ENCODE measurements at places on chromosomes 4 and X.

DNA sequence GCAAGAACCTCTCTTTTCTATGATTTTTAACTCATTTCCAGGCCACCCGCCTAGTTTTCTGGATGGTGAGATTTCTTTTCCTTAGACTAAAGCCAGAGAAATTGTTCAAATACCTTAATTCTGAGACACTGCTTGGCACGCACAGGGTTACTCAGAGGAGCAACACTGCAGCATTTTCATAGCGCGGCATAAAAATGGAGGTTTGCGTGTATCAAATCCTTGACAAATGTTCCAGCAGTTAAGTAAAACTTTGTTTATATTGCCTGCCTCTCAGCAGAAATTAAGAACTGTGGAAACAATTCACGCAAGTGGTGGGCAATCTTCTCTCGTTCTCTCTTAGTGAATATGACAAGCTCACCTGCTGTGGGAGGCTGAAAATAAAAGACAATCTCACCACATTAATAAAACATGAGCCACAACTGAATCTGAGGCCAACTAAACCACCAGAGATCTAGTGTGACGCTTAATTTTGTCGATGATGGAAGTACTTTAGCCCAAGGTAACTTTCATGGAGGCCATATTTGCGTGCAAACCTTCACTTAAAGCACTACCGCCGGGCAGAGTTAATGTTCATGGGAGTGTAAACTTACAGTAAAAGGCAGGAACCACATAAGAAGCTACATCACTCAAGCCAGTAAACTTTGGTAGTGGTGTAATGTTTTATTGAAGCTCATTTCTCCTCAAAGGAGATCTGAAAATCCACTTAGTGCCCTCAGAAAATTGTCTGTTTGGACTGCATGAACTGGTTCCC, 894.8 kb upstream of the EPHA5 start:
- DNase-seq = no peak

- DNase-seq = no peak
Measured at GRCh38 chr4:41957634-41958033, 22.4 kb downstream of the TMEM33 start.

- DNase-seq = no peak
Measured at GRCh38 chr4:33111117-33111516, 2390.9 kb downstream of the PCDH7 start.

- DNase-seq = no peak
Measured at GRCh38 chr4:122456231-122457116, at the start of gene IL2. Gene IL2, minus strand, starts transcription at chr4:122456725. Its CDS starts 285 bp downstream, at chr4:122456440.

DNA sequence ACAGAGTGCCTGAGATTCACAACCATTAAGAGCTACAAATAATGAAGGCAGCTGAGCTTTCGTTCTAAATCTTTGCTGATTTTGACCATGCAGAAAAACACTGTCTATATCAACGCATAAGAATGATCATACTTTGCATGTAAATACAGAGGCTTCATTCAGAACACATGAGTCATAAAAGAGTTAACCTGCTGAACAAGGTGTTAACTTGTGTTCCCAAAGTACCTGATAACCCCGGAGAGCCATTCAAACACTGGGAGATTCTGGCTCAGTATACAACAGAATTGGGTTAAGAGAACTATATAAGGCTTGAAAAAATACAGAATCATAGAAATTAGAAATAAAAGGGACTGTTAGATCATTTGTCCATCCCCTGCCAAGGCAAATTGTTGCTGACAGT, 964.3 kb upstream of the TENM3 start:
- no peak for DNase-seq

DNA sequence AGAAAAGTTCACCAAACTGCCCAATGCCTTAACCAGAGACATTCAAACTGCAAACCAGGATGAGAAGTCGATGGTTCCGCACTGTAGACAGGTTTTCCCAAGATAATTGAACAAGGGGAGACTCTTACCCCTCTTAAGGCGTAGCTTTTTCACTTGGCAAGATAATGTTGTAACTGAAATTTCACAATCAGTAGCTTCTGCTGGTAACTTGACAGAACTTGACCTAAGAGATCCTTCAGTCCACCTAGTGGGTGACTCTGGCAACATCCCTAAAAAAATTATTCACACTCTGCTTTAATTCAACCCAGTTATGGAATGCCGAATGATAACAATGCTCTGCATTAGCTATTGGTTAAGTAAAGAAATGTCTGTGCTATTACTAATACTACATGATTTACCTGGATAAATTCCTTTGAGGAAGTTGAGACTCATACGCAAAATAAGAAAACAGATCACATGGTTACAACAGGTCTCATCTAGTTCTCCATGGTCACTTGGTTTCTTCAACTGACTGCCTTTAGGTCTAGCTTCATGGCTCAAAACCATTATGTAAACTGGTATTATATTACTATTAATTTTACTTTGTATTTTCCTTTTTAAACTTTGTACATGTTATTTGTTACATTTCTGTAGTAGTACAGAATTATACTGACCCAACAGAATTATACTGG, 9.1 kb downstream of the ELF2 start:
- DNase-seq = no peak

DNA sequence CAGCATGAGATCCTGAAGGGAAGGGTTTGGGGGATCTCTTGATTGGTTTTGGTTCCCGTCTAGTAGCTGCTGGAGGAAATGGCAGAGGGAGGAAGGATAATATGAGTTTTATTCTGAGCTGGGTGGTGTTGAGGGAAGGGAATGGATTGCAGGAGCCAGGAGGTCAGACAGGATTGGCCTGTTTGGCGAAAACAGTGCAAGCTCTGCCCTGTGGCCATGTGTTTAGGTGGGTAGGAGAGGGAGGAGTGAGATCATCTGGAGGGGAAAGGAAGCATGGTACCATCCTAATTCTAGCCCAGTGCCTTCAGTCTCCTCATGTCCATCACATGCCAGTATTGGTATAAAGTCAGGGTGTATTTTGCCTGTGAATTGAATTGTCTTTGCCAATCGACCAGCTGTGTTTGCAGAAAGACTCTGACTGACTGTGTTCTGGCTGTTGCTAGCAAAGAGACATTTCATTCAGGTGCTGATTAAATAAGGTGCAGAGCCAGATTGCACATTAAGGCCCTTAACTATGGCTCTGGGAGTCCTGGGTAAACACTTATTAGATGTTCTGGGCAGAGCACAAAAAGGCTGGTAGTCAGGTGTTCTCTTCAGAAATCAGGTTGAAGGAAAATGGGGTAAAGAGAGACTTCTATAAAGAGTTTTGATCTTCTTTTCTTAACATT, 10.0 kb downstream of the TMEM164 start:
- DNase-seq = no peak

DNA sequence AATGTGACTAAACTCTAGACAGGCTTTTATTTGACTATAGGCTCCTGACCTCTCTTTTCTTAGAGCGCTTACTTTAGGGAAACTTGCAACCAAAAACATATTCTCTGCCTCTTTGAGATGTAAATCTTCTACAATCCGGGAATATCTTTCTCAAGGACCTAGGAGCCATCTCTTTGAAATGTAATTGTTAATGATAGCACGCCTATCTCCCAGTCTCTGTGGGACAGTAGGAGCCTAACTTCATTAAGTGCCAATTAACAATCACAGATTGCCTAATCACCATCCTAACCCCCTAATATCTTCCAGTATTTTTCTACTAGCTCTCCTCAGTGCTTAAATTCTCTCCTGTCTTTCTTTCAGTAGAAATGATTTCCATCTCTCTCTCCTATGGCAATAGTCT, 628.6 kb downstream of the DMD start:
- DNase-seq = no peak

GRCh38 chrX:63784902-63785707, at the start of gene ARHGEF9:
Gene ARHGEF9, minus strand, starts transcription at chrX:63785214. Its CDS starts 69 bp downstream, at chrX:63785145.
- no peak for DNase-seq

DNA sequence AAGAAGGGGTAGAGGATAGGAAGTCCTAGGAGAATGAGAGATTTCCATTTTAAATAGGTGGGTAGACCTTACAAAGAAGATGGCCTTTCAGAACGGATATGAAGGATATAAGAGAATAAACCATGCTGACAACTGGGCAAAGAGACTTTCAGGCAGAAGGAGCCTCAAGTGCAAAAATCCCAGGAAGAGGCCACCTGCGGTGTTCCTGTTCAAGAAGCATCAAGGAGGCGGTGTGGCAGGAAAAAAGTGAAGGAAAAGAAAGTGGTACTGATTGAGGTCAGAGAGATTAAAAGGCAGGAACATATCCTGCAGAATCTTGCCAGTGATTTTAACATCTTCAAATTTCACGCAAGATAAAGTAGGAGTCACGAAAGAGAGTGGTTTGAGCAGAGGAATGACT, 172.0 kb downstream of the FSTL5 start:
- DNase-seq = no peak

GRCh38 chrX:53317365-53318069, 36.1 kb upstream of the IQSEC2 start:
- DNase-seq = peak; percentile 49

DNA sequence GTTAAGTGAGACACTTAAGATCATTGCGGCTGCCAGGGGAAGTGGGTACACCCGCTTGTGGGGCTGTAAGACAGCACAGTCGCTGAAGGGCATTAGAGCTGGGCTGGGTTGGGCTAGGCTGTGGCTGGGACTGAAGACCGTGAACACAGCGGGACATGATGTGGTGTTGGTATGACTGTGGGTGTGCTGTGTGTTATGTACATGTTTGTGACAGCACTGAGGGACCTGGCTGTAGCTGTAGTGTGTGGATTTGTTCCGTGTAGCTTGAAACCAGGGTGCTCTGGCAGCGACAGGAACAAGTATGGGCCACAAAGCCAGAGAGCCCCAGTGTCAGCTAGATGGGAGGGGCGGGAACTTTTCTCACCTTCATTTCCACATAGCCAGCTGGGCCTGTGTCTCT, 82.1 kb downstream of the NHSL2 start:
- DNase-seq = no peak

GRCh38 chr4:25750874-25751273, 95.2 kb downstream of the SLC34A2 start:
- DNase-seq = no peak

GRCh38 chr4:177185151-177185550, 124.5 kb upstream of the NEIL3 start:
- DNase-seq = no peak

DNA sequence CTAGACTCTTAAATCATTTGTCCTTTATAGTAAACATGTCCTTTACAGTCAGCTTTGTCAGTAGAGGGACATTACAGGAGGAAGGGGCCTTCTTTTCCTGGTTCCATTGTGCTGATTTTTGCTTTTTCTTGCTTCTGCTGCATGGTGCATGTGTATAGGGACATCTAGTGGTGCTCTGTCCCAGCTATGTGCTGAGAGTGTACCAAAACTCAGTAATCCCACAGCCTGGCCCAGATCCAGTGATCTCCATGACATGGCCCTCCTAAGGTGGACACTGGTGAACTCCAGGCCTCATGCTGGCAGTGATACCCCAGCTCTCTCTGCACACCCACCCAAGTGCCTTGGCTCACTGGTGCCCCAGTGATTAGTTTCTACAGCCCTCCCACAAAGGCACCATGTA, 45.2 kb downstream of the MAGEB17 start:
- no peak for DNase-seq

DNA sequence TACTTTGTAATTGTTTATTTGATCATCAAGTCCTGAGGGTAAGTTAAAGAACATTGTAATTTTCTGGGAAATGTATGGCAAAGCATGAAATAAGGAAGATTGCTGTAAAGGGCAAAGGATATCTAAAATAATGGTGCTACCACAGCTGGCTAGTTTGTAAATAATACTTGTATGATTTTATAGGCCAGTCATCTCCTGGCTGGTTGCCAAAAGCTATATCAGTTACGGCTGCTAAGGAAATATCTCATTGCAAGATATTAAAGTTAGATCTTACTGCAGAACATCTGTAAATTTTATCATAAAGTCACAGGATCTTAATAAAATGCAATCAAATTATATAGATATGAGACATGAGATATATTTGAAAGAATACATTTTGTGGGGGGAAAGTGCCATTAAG, 150.8 kb upstream of the CXCL13 start:
- DNase-seq = no peak

DNA sequence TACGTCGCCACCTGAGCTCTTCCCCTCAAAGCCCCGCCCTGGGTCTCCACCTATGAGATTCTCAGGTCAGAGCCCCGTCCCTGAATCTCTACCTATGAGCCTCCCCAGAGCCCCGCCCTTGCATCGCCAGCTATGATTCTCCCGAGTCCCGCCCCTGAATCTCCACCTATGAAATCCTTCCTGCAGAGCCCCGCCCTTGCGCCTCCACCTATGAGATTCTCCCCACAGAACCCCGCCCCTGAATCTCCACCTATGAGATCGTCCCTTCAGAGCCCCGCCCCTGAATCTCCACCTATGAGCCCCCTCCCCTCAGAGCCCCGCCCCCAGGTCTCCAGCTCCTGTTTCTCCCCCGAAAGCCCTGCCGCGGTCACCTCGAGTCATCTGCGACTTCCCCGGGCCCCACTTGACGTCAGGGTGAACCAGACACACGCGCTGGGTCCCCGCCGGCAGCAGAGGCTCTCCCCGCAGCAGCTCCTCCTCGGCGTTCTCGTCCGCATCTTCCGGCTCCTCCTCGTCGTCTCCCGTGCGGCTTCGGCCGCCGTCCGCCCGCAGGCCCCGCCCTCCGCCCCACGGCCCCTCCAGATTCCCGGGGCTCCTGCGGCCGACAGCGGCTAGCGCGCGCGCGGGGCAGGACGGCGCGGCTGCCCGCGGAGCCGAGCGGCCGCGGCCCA, 393 bp downstream of the GTPBP6 start:
- peak; percentile 99 for DNase-seq

DNA sequence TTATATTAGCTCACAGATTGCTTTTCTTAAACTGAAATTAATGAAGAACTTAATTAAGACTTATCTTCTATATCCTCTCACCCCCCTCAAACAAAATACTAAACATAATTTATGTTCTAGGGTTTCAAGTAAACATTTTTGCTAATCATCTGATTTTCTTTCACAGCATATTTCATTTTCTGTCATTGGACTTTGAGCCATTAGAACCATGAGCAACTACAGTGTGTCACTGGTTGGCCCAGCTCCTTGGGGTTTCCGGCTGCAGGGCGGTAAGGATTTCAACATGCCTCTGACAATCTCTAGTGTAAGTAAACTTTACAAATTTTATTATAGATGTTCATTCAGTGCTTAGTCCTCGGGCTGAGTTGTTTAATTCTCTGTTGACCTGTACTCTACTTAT, 3.3 kb downstream of the PDLIM5 start:
- DNase-seq = no peak

DNA sequence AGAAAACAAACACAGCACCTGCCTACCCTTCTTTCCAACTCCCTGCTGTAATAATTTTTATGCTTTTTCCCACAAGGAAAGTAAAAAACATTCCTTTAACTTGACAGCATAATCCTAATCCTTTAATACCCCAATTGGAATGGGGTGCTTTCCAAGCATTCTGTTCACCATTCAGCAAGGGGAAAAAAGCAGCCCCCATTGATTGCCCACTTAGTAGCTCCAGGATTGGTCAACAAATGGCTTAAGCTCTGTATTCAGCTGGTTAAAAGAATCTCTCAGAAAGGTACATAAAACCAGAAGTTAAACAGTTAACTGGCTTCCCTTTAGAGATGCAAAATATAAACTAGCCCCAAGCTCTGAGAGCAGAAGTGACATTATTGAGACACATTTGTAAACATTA, 194.8 kb upstream of the ATOH1 start:
- no peak for DNase-seq

All from stimulated activated CD4-positive, alpha-beta T cell treated with anti-CD3 and anti-CD28 coated beads, Interleukin-4, amount 100 ng/mL, for 48 hours (primary cell).